ENCODE measurements at places on chromosomes 4 and X. TPM values are rescaled to one million over a fixed set of nuclear protein-coding genes. Genes with fewer than 3 reads are reported as not detected.

GRCh38 chrX:7372825-7373525 is 225.0 kb upstream of the PUDP start:
- no peak for DNase-seq

GRCh38 chr4:10175626-10176025 is 59.0 kb upstream of the WDR1 start:
- DNase-seq, result no peak

GRCh38 chr4:138800421-138800820 is 215.2 kb upstream of the NOCT start:
- no peak for DNase-seq

DNA sequence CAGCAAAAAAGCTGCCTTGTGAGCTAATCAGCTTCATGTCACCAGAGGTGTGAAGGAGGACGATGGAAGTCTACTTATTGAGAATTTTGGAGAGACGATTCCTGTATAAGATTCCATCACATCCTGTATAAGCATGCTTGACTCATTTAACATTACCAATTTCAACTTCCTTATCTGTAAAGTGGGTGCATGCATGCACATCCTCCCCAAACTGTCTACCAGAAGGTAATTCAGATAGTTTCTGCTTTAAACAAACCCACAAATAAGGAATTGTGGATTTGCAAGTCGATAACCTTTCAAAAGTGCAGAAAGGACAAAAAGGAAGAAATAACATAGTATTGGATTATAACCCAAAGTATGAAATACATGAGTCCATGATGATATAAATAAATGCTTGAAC is 31.1 kb downstream of the AKAP4 start:
- DNase-seq, result no peak

DNA sequence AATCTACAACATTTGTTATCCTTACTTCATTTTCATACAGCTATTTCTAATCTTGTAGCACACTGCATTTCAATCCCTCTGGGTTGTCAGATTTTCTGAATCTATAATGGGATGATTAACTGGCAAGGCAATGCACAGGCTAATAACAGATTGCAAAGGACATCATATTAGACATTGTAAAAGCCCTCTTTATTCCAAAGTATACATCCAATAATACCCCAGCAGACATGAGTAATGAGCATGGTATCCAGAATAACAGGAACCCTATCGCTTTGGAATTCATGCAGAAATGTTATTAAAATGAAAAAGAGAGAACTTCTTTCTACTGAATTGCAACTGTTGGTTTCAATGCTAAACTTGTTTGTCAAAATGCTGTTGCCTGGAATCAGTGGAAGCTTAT is 122.9 kb downstream of the C4orf33 start:
- no peak for DNase-seq

DNA sequence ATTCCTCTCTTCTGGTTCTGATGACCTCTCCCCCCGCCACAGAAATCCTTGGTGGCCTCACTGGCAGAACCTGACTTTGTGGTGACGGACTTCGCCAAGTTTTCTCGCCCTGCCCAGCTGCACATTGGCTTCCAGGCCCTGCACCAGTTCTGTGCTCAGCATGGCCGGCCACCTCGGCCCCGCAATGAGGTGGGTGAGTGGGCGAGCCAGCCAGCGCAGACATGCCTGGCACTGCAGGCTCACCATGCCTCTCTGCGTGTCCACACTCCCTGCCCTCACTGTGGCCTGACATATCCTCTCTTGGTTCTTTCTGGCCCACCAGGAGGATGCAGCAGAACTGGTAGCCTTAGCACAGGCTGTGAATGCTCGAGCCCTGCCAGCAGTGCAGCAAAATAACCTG is 8.7 kb downstream of the UBA1 start:
- DNase-seq, result no peak

GRCh38 chrX:15438332-15438731 is 54.1 kb upstream of the VEGFD start:
- DNase-seq, result no peak

DNA sequence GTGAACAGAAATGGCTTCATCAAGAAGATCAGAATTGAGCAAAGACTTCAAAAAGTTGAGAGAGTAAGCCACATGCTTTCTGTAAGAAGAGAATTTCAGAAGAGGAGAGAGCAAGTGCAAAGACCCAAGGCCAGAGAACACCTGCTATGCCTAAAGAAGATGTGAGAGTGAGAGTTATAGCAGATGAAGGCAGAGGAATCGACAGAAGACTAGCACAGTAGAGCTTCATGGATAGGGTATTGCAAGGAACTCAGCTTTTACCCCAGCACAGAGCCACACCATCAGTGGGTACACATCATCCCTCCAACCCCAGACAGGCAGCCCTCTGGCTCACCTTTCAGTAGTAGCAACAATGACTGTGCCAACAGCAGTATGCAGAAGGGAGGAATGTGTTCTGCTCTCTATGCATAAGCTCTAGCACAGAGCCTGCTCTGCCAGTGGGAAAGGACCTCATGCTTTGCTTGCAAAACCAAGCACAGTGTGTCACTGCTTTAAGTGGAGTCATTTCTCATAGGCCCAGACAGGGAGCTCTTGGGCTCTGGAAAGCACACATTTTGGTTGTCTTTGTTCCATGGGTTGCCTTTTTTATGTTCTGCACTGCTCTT is 318.6 kb downstream of the NAF1 start:
- DNase-seq, result no peak

DNA sequence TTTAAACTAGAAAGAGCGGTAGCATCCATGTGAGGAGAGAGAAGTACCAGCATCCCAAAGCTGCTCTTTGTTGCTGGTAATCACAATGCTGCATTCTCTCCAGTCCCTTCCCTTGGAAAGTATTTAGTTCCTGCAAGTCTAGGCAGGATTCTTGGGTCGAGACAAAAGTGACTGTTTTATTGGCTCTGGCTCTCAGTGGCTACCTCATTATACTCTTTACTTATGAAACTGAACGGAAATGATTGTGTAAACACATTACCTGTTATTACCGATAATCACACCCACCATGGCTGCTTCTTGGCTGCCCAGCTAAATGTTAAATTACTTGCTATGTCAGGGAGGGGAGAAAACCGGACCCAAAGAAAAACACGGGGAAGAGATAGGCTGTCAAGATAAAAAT is 26.2 kb downstream of the ATXN3L start:
- no peak for DNase-seq

DNA sequence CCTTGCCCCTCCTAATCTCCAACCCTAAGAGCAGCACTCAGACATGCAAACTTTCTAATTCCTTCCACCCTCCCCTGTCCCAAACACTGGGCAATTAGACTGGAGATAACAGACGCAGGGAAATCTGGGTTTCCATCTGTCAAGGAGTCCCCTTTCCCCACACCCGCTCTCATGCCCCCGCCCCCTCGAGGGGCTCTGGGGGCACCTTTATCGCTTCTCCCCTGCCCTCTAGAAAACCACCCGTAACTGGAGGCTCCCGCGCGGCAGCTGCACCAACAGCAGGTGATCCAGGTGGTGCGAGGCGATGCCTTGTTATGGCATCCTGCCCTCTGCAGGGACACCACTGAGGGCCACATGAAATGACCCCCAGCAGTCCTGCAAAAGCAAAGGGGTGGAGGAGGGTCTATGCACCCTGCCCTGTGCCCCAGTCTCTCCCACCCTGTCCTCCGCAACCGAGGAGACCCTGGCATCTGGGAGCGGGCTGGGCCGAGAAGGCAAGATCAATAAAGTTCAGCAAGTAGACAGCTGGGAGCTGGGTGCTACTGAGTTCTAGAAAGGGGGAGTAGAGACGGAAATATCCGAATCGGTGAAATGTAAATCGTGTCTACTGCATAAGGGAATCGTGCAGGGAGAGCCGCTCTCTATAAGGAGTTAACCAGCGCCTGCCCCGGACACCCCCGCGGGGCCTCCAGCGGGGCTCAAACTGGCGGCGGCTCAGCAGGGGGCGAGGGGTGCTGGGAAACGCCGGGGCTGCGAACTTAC is 1.6 kb downstream of the KCTD8 start:
- no peak for DNase-seq

DNA sequence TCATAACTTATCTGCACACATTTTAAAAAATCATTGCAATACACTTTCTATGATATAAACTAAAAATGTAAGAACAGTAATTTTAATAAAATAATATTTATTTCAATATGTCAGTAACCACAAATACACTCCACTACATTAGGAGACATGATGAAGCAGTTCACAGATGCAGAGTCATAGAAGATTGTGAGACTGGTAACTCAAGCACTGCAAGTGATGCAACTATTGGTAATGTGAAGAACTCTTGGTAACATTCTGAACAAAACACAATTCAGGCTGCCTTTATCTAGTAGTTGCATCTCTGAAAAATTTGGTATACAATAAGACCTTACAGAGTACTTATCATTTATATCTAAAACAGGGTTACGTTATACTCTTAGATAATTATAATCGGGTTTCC is 52.6 kb upstream of the LRAT start:
- DNase-seq, result no peak

CLRN2 gene
- not detected for total RNA-seq

DNA sequence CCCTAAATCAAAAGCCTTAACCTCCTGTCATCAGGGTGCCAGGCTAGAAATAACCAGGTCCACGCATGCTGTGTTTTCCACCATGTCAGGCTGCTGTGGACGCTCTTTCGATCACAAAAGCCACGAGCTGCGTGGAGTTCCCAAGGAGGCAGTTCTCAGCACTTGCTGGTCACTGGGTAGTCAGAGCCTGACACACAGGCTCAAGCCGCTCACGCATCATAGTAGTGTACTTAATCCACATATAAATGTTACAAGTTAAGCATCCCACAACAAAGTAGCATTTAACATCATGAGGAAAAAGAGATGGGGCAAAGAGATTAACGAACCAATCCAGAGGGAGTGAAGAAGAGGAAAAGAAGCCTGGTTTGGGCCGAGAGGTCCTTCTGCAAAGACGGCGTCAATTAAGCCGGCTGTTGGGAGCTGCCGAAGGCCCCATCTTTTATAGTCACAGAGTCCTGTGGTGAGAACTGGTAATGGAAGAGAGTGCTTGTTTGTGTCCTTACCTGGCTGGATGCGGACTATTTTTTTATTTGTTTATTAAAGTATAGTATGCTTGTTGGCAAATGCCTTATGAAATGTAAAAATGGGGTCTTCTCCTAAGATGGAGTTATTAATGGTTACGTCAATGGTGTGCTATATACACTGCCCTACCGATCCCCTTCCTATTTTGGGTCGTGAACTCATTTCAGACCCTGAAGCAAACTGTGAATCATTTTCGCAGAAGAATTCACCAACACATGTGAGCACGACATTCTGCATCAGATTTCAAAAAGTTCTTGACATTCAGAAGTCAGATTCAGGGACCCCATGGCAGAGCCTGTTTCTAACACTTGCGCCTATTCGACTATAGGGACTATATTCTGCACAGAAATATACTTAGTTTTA is 675 bp downstream of the PRIMPOL start:
- no peak for DNase-seq

GPRASP2 gene
- 0.23 TPM for total RNA-seq

DNA sequence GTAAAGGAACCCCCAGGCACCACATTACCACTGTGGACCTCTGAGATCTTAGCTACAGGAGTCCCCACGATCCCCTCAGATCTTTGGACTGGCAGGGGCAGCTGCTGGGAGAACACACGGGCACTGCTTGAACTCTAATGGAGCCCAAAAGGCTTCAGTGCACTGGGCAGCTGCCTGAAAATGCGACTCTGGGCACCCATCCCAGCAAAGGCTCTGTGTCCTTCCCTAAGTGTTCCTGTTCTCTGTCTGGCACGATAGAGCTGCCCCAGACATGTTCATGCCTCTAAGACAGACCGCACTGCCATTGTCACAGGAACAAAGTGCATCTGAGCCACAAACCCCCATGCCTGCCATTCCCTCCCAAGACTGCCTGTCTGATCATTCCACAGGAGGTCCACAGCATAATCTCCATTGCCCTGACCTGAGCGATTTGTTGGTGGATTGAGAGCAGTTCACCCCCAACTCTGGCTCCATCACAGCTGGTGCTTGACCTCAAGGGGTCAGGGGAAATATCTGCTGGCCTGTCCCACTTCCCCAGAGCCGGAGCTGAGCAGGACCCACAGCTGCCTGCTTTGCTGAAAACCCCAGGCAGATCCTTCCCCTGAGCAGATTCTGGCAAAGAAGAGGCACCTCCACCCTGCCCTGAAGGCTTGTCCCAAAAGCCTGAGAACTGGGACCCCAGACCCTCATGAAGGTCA is 436.0 kb upstream of the INTU start:
- no peak for DNase-seq

DNA sequence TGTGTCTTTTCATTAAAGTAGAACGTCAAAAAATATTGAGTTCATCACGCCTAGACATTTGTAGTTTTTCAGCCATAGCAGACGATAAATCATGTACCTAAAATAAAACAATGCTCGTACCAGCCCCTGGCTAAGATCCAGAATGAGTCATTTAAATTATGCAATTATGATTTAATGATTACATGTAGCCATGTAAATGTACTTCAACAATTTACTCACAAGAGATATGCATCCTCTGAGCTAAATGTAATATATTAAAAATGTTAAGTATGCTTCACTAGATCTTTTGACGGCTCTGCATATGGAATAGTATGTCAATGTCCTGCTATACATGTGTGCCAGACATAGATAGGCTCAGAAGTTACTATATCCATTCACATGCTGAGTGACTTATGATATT is 1077.8 kb downstream of the ARAP2 start:
- no peak for DNase-seq

DNA sequence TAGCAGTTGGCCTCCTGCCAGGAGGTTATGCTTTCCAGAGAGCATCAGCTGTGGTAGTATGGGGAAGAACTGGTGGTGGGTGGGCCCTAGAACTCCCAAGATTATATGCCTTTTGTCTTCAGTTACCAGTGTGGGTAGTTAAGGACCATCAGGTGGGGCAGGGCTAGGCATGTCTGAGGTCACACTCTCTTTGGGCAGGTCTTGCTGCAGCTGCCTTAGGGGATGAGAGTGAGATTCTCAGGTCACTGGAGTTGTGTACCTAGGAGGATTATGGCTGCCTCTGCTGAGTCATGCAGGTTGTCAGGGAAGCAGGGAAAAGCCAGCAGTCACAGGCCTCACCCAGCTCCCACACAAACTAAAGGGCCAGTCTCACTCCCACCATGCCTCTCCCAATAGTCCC is 172.9 kb upstream of the GYPA start:
- no peak for DNase-seq
